Tongue (tissue), 3 donors: ENCODE measurements at places on chromosomes 2 and 18.

DNA sequence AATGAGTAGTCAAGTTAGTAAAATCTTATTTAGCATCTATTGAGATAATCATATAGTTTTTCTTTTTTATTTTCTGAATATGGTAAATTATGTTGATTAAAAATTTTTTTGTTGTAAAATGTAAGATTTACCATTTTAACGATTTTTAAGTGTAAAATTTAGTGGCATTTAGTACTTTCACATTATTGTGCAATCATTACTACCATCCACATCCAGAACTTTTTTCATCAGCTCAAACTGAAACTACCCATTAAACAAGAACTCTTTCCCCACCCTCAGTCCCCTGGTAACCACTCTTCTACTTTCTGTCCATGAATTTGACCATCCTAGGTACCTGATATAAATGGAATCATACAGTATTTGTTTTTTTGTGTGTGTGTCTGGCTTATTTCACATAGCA lies 11.1 kb downstream of the RAB3GAP1 start:
- no peak for DNase-seq

DNA sequence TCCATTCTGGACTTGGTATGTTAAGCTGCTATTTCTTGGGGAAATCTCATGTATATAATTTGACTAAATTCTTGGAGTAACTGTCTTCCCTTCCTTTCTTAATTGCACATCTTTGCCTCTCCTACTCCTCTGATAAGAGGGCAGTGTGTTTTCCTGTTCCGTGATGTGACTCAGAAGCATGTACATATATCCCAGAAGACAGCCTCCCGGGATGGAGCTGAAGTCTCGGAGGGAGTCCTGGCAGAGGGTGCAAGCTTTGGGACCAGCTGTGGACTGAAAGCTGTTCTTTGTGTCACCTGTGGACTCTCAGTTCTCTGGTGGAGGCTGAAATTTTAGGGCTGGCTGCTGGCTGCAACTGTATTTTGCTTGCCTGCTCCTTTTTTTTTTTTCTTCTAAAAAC lies 54.7 kb upstream of the MGAT5 start:
- DNase-seq, result no peak

- DNase-seq, result no peak
Observed at GRCh38 chr18:9617006-9617542, 2.7 kb upstream of the PPP4R1 start.

DNA sequence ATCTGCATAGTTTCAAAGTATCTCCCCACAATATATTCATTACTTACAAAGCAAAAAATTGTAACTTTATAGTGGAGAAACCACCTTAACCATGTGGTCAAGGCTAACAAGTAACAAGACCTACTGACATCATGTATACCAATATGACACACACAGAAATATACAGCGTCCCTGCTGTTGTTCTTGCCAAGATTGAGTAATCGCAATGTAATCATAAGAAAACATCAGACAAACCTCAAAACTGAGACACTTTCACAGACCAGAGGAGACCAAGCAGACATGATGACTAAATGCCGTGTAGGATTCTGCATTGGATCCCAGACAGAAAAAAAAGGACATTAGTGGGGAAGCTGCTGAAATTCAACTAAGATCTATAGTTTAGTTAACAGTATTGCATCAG lies 123.0 kb downstream of the ACAA2 start:
- no peak for DNase-seq
